ENCODE measurements at places on chromosomes 3 and 15.
A peak's percentile ranks its signal among the peaks of the same experiment; 100 is the strongest.

DNA sequence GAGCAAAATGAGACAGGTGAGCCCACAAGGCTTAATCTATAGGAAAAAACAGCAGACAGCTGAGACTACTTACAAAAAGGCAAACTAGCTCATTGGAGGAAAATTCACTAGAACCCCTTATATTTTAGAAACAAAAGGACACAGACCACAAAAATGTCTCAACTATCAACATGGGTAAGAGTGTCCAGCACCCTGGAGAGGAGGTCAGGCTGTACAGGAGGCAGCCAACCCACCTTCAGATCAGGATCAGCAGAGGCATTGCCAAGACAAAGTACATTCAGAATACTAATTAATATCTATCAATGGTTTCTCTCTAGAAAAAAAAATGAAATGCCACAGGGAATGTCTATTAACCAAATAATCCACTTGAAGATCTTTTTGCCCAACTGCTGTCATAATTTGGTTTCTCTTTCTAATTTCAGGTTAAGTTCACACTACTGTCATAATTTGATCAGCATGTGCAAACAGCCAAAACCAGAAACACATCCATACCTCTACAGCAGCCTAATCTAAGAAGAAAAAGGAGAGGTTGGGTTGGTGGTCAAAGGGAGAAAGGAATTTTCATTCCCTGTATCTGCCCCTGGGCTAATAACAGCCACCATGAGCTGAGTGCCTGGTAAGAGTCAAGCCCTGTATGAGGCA lies 26.0 kb upstream of the THBS1 start:
- DNase-seq = no peak

GRCh38 chr3:49653621-49654020 lies 20.5 kb upstream of the APEH start:
- no peak for DNase-seq

GRCh38 chr15:78626381-78626995 lies 5.7 kb upstream of the CHRNA3 start:
- DNase-seq = no peak

GRCh38 chr15:100060276-100060926 lies 281.4 kb downstream of the ADAMTS17 start:
- DNase-seq = no peak

- DNase-seq = peak; percentile 34
Observed at GRCh38 chr15:59736181-59736580, 47.1 kb upstream of the BNIP2 start.

GRCh38 chr3:191775451-191776233 lies 314.7 kb downstream of the PYDC2 start:
- DNase-seq = no peak

DNA sequence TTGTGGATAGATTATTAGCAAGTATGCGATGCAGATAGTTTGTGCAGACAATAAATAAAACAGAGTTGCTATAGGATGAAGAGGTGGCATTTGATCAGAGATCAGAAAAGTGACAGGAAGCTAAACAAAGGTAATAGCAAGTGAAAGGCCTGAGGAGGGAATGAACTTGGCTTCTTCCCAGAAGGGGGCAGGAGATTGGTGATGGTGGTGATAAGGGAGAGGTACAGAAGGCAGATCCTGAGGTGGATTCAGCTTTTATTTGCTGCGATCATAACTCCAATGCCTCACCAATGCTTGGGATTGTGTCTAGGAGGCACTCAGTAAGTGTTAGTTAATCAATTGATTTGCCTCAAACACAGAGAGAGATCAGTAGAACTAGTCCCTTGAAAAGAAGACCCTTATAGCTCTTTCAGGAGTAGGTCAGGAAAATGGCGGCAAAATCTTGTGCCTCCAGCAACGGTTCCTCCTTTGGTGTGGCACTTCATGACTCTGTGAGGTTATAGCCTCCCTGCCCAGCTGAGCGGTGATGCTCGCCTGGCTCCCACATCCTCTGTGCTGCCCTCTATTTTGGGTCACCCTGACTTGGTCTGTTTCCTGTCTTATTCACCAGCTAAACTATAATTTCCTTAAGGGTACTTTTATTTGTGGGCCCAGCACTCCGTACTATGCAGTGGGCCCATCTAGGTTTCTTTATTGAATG lies 37.5 kb downstream of the TGFBR2 start:
- DNase-seq = peak; percentile 54

DNA sequence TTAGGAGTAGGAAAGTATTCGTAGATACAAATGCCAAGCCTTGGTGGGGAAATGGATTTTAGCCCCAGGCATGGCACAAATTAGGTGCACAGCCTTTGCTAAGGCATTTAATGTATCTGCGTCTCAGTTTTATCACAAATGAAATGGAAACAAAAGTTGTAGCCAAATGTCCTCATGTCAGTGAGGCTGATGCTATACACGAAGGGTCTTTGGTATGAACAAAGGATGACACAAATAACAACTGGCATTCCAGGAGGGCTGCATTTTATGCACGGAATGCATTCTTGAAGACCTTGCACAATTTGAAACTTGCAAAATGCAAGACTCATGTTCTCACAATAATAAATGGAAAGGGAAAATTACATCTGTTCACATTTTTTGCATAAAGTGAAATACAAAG lies 181.9 kb downstream of the SV2B start:
- DNase-seq = no peak

DNA sequence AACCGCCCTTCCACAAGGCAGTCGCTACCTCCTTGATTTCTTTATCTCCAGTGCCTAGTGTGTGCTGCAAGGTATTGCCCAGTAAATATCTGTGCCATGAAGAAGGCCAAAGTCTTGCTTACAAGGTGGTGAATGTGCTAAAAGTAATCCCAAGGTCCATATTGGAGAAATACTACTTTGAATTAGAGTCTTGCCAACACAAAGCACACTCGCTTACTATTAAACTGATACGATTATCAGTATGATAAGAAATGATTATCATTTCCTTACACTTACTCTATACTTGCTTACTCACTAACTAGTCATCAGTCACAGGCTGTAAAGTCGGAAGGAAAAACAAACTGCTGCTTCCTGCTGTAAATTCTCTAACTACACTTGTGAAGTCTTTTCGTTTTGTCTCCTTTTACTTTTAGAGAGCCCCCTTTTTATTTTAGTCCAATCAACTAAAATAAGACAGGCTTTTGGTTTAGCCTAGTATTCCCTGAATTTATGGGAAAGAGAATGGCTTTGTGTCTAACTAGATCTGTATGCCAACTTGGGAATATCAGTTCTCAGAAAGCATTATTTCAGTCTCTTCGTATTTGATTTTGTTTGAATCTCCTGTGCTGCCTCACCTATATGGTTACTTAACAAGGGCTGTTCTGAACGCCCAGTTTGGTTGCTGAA lies 107.1 kb upstream of the TSC22D2 start:
- DNase-seq = no peak

DNA sequence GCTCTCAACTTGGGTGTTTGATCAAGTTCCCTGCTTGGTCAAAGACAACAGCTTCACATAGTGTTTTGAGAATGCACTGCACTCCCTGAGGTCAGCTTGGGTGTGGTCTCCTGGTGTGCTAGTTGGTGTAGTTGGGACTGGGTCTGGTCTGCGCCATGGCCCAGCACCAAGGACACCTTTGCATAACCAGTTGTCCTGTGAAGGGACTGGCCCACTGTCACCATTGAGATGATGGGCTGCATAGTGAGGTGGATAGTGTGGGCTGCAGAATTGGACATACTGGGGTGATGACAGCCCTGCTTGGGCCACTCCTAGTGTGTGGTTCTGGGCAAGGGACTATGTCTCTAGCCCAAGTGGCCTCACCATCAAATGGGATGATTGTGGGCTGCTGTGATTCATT lies 9.5 kb downstream of the RPSA start:
- no peak for DNase-seq

- peak; percentile 66 for DNase-seq
Observed at GRCh38 chr3:93973131-93974126, at the start of gene PROS1. PROS1 (minus strand) TSS chr3:93973896; CDS start chr3:93973749, 147 bp downstream.

- DNase-seq = no peak
Observed at GRCh38 chr3:65443739-65444446, 594.8 kb downstream of the MAGI1 start.

GRCh38 chr3:71258526-71258925 lies 325.0 kb downstream of the FOXP1 start:
- no peak for DNase-seq

- DNase-seq = no peak
Observed at GRCh38 chr3:61537366-61537765, 24.0 kb upstream of the PTPRG start.

GRCh38 chr3:37324850-37325321 lies 150.5 kb upstream of the LRRFIP2 start:
- no peak for DNase-seq

DNA sequence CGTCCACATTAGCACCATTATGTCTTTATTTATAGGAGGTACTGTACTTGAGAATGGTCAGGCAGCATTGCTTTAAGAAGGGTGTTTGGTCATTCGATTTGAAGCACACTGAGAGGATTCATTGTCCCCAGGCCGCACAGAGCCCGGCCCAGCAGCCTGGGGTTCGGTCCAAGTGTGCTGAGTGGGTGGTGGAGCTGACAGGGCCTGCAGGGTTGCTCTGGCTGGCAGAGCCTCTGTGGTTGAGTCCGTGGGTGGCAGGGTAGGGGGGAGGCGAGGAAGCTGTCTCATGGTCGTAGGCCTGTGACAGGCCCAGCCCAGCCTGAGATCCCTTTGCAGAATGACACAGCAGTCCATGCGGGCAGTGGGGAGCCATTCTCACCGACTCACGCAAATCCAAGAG lies 227.7 kb upstream of the TOPAZ1 start:
- DNase-seq = no peak

DNA sequence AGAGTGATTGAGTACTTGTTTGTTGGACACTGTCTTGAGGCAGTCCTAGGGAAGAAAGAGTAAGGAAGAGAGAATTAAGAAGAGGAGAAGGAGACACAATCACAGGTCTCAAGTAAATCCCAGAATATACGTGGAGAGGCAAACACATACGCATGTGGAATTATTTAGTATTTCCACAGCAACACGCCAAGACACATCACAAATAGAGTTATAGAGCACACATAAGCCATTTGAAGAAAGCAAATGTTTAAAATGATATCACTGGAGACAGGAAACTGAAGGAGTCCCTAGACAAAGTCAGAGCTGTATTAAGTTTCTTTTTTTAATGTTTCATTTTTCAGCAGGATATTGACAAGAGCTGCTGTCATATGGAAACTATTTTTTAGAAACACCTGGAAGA lies 206.1 kb upstream of the LRIG1 start:
- DNase-seq = no peak

- no peak for DNase-seq
Observed at GRCh38 chr3:146796078-146796477, 190.9 kb upstream of the PLSCR5 start.

DNA sequence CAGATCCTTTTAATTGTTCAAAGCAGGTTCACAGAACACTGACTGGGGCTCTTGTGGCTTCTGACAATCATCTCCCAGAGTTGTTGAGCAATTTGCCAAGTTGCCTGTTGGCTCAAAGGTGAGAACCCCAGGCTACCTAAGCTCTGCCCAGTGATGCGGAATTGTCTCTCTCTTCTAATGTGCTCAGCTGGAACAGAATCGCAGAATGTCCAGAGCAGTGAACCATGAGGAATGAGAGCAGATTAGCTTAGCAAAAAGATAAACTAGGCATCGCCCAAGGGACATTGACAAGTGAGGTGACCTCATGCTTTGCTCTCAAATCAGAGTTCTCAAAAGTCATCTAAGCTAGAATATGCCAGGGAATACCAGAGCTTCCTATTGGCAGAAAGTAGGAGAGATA lies 148.1 kb downstream of the WDR76 start:
- no peak for DNase-seq

- DNase-seq = no peak
Observed at GRCh38 chr3:78046566-78046965, 1006.7 kb downstream of the ROBO2 start.

DNA sequence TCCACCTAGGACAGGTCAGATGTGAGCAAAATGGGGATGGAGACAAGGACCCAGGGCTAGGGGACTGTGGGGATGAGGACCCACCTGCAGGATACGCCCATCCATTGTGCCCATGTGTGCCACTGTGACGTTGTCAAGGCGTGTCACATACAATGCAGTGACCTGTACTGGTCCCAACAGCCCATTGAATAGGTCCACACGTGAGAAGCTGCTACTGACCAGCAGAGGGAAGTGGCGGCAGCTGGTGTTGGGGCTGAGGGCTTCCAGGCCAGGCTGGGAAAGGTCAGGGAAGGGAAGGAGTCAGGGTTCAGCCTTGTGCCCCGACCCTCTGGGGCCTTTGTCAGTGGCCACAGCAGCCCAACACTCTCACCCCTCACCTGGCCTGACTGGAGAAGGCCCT lies 4.7 kb downstream of the MST1R start:
- DNase-seq = no peak

GRCh38 chr3:148075771-148076716 lies 621.7 kb upstream of the AGTR1 start:
- DNase-seq = no peak

DNA sequence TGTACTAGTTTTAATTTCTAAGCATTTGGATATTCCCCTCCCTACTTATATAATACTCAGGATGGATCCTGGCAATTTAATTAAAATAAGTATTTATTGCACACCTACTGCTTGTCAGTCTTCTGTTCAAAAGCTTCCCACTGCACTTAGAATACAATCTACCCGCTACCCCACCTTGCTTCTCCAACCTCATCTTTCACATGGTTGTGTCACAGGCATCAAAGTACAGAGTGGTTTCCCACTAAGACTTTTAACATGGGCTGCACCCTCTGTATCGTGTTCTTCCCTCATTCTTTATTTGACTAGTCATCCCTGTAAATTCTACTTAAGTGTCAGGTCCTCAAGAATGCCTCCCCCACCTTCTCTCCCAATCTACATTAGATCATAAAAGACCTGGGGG lies 35.0 kb downstream of the RIOX2 start:
- no peak for DNase-seq

DNA sequence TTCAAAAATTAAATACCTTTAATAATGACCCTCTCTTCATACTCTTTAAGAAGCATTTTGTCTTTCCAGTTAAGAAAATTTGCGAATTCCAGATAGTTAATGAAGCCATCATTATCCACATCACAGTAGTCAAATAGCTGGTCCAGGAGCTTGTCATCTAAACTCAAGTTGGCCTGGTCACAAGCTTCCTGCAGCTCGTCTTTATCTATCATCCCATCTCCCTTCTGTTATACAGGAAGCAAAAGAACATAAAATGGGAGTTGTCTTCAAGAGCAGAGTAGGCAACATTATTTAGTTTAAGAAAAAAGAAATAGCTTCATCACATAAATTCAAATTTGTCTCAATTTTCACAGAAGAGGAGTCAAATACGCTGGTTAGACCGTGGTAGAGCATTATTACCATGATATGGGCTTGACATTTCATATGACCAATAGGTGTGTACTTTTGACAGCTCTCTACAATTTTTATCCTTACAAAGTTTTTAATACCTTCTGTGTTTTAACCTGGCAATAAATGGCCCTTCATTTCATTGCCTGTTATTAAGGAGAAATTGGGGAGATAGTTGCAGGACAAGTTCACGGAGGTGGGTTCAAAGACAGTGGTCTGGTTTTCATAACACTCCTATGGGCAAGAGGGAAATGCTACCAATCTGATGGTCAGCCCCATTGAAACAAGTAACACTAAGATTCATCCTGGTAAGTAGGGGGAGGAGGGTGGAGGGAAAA lies 45.4 kb downstream of the EFHB start:
- DNase-seq = no peak

DNA sequence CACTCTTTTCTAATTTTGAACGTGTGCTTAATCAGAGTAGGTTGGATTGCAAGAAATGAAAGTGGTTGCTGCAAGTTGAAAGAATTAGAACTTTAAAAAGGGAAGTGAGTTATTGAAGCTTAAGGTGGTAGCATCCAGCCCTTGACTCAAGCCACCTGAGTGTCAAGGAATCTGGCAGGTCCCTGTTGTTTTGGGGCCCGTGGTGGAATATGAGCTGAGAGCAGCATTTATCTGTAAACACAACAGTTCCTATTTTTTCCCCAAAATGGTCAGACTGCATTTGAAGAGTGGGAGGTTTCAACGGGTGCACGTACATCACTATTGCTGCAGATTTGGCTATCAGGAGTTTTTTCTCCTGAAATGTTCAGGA lies 1.7 kb downstream of the ITPR1 start:
- DNase-seq = no peak

Measured in activated naive CD4-positive, alpha-beta T cell treated with anti-CD3 and anti-CD28 coated beads, Interleukin-2, amount 50 U/mL, for 72 hours (primary cell).